Vagina (tissue), 2 donors: ENCODE measurements at places on chromosomes 1 and 21.

DNA sequence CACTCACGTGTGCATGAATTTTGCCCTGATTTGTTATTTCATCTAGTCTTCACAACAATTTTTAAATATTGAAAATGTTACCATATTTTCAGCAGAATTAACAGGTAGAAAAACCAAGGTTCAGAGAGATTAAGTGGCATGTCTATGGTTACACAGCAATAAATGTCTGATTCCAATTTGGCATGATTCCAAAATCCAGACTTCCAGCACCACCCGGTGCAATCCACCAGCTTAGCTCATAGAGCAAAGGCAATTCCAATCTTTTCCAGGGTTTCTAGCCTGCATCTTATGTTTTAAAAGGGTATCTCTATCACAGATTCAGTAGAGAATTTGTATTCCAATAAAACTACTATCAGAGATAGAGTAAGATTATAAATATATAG, 161.8 kb downstream of the TPR start:
- DNase-seq, result no peak

GRCh38 chr1:230917284-230918135, 49.2 kb upstream of the C1orf198 start:
- DNase-seq, result no peak

DNA sequence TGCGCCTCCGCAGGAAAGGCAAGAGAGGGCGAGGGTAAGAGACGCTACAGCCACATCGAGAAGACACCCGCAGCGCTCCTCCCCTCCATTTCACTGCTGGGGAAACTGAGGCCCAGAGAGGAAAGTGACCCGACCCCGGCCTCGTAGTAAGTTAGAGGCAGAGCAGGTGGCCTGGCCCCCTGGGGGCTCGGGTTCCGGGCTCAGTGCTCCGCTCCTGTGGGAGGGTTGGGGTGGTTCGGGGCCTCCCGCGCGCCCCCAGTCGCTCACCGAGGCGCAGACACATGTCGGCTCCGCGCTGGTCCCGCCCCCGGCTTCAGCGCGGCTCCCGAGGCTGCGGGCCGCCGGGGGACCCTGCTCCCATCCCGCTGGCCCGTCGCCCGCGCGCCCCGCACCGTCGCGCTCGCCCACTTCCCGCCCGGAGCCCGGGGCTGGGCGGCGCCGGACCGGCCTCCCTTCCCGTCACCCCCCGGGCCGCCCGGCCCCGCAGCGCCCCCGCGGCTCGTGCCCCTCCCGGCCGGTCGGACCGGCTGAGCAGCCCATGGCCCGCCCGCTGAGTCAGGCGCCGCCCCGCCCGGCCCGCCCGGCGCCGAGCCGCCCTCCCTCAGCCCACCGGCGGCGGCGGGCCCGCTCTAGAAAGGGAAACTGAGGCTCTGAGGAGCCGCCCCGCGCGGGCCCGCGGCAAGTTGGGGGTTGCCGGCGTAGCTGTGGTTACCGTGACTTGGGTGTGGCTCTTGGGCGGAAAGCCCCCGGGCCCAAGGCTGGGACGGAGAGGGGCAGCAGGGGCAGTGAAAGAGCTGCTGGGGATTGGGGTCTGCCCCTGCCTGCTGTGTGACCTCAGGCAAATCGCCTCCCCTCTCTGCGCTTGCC, at the start of gene TMEM54:
TMEM54 (minus strand) TSS at position 434 of the 867 bp plus-strand sequence; CDS start at position 283, 151 bp downstream.
- DNase-seq, result no peak

DNA sequence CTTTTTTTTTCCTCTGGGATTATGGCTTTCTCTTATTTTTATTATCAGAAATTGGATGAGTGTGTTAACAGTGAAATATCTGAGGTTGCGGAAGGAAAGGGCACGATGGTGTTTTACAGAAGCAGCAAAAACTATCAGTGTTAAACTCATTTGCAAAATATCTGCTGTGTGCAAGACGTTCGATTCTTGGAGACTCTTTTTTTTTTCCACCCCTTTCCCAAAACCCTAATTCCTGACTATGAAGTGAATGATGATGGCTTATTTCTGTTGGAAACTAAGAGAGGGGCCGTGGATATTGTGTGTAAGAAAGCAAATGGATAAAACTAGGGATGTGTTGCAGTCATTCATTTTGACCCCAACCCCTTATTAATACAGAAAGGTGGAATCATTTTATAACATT, 677 bp downstream of the NCAM2 start:
- DNase-seq, result no peak

GRCh38 chr21:28639737-28640136, 352.9 kb downstream of the LTN1 start:
- DNase-seq, result no peak

DNA sequence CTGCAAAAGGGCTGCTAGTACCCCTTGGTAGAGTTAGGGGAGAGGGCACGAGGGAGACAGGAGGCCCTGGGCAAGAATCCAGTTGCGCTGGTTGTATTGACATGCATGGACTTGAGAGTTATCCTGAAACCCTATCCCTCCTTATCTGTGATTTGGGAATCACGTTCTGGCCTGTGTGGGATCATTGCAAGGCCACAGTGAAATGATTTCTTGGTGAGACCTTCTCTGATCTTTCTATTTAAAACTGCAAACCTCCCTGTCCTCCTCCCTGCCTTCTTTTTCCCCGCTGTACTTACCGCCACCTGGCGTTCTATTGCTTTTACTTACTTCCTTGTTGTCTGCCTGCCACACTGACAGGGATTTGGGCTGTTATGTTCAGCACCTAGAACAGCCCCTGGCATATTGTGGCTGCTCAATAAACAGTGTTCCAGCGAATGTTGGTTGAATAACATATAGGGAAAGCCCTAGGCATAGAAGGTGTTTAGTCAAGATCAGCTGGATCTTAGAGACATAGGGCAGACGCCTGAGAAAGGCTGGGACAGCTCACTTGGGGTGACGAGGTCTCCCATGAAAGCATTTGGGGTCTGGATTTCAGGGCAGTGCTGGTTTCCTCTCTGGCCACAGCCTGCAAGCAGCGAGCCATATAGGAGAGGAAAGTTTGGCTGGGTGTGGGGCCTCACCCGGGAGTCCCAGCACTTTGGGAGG, 25.6 kb downstream of the ALPL start:
- no peak for DNase-seq

GRCh38 chr1:187516874-187517273, 688.1 kb downstream of the PLA2G4A start:
- no peak for DNase-seq
